ENCODE measurements at places on chromosomes 1 and 21. TPM values are rescaled to one million over a fixed set of nuclear protein-coding genes. Genes with fewer than 3 reads are reported as not detected.

Gene SLAMF1
- total RNA-seq, result not detected

Gene LEFTY1
- not detected for total RNA-seq

Gene PDPN
- total RNA-seq, result 4.5 TPM

Gene PPM1J
- total RNA-seq, result 1.3 TPM

Gene PPIAL4G
- not detected for total RNA-seq

Gene ZSWIM5
- 1.3 TPM for total RNA-seq

Gene CHRNB2
- under 0.01 TPM for total RNA-seq

Gene MYCL
- total RNA-seq, result 0.15 TPM

Gene ZBED6
- 13.7 TPM for total RNA-seq

Gene RGSL1
- not detected for total RNA-seq

Gene RNF186
- total RNA-seq, result not detected

Gene TFF2
- not detected for total RNA-seq

Gene GBP4
- 0.15 TPM for total RNA-seq

Gene URB2
- 6.0 TPM for total RNA-seq

Gene SNX7
- 46.5 TPM for total RNA-seq

Gene TTC13
- total RNA-seq, result 11.8 TPM

Gene TCHH
- total RNA-seq, result not detected

Gene SOX13
- total RNA-seq, result 3.8 TPM

Gene HFM1
- total RNA-seq, result 0.17 TPM

Gene CFAP74
- total RNA-seq, result not detected
